ENCODE measurements at places on chromosomes 2 and 18.

DNA sequence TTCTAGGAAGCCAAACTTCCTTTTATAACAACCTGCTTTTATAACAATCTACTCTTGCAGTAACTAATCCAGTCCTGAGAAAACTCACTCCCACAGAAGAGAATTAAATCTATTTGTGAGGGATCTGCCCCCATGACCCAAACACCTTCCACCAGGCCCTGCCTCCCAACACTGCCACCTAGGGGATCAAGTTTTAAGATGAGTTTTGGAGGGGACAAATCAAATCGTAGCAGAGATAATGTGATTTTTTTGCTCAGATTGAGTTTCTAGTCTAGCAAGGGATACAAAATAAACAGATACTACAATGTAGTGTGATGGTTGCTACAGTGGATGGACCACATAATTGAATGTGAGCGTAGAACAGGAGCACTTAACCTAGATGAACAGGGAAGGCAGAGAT, 52.2 kb downstream of the NCOA1 start:
- no peak for DNase-seq

DNA sequence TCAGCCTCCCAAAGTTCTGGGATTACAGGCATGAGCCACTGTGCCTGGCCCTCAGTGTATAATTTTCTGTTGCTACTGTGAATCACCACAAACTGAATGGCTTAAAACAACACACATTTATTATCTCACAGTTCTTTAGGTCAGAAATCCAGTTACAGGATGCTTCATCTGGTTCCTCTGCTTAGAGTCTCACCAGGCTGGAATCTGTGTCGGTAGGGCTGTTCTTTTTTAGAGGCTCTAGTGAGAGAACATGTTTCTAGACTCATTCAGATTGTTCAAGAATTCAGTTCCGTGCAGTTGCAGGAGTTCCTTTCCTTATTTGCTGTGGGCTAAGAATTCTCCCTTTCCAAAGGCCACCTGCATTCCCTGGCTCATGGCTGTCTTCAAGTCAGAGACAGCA, 22.2 kb downstream of the CCDC121 start:
- DNase-seq: no peak

DNA sequence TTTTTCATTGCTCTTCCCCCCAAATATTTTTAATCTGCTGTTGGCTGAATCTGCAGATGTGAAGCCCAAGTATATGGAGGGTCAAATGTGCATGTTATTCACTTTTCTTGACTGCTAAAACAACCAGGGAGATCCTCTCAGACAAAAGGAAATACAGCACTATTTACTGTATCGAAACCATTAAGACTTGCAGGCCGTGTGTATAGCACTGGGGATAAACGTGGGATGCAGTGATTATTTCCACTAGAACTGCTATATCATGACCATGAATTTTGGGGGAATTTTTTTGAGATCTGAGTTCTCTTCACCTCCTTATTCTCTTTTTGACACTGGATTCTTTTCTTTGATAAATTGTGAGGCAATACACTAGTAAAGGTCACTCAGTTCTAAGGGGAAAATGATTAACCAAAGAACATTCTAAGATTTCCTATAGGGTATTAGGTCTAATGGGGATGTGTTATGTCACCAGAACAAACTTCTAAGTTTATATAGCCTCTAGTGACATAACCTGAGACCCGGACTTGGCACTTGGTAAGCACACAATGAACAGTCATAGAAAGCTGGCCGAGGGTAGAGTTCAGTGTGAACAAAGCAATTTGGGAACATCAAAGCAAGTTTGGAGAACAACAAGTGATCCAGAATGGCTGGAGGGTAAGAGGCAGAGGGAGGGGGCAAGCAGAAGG, 14.9 kb upstream of the UGT1A1 start:
- DNase-seq: no peak

GRCh38 chr2:226073496-226074160, 674.1 kb downstream of the NYAP2 start:
- no peak for DNase-seq

GRCh38 chr18:62953663-62954062, 238.3 kb downstream of the PHLPP1 start:
- DNase-seq: no peak

GRCh38 chr2:52613064-52613463, 1154.5 kb upstream of the CHAC2 start:
- no peak for DNase-seq

DNA sequence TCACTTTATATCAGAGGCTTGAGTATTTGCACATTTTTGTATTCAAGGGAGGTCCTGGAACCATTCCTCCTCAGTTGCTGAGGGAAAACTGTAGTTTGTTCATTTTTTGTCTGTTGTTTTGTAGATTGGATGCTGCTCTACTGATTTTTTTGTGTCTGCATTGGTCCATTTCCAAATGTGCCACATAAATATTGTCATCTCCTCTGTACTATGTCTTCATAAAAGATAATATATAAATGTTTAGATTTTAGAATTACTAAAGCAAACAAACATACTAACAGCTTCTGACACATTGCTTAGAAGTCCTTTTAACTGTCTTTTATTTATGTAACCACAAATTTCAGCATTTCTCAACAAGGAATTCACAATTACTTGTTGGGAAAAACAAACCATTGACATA, 356.8 kb downstream of the PLCL1 start:
- DNase-seq: no peak

DNA sequence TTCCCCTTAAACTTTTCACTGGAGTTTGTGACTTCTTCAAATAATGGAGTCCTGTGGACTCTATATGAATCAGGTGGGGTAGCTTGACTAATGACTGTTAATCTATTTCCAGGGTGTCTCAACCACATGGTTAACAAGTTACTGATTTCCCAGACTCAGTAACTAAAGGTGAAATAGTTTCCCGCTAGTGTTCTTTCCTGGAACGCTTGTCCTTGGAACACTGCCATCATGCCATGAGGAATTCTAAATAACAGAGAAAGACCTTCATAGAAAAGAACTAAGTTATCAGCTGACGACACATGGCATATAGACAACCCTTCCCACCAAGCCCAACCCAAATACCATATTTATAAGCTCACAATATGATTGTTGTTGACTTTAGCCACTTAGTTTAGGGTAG, 1027.9 kb upstream of the FAM98A start:
- no peak for DNase-seq

GRCh38 chr2:17643031-17643615, 102.6 kb downstream of the VSNL1 start:
- peak; percentile 94 for DNase-seq

GRCh38 chr18:44179693-44180092, 501.0 kb upstream of the SETBP1 start:
- DNase-seq: no peak

GRCh38 chr2:40434731-40435271, 17.1 kb downstream of the SLC8A1 start:
- DNase-seq: peak; percentile 99

- peak; percentile 67 for DNase-seq
Measured at GRCh38 chr18:35377875-35378573, 887 bp upstream of the ZNF396 start.

DNA sequence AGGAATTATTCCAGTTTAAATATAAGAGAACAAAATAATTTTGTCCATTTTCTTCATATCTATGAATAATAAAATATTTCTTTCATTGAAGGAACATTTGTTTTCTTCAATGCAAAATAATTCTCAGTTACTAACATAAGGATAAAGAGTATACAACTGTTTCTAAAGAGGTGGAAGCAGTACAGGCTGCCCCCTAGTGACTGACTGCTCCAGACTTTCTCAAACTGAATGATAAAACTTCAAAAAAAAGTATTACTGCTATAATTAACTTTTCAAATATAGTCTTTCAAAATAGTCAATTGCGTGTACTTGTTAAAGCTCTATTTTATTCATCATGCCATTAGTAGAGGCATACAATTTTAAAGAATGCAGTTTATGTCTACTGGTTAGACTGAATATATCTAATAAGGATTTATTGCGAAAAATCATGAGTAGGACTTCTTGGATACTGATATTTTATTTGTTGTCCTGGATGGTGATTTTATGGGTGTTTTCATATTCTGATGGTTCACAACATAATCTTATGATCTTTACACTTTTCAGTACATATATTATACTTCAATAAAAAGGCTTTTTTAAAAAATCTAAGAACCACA, 100.1 kb downstream of the WDPCP start:
- DNase-seq: peak; percentile 49

GRCh38 chr2:26033270-26033817, 540 bp upstream of the RAB10 start:
- DNase-seq: peak; percentile 76

GRCh38 chr2:76314271-76315020, 603.7 kb upstream of the GCFC2 start:
- DNase-seq: no peak

GRCh38 chr2:211114826-211115455, 558.5 kb downstream of the CPS1 start:
- no peak for DNase-seq

- no peak for DNase-seq
Measured at GRCh38 chr18:55886886-55887285, 298.9 kb upstream of the TCF4 start.

GRCh38 chr2:232672588-232672987, 24.5 kb upstream of the GIGYF2 start:
- no peak for DNase-seq

Measured in AG10803 (cell line).